GM04504 (cell line): ENCODE measurements at places on chromosomes 5 and 9.

DNA sequence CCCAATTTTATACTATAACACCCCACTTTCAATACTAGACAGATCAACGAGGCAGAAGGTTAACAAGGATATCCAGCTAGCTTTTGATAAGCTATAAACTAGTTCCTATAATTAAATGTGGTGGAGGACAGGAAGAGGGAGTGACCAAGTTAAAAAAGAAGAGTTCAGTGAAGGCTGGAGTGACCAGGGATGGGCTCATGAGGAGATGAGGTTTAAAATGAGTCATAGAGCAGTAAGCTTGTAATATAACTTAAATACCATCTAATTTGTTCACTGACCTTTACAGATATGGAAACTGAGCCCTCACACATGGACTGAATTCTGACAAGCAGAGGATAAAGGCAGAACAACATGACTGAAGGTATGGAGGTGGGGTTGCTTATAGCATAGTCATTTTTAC is 284.5 kb downstream of the SPATA31D1 start:
- DNase-seq: no peak

- peak; percentile 61 for DNase-seq
These were observed 92.8 kb upstream of the CCDC112 start for GRCh38 chr5:115389034-115389798.

- no peak for DNase-seq
These were observed 24.7 kb upstream of the TMEM250 start for GRCh38 chr9:136143215-136144001.

- DNase-seq: no peak
These were observed 110.6 kb downstream of the ADAMTS16 start for GRCh38 chr5:5250758-5251157.

GRCh38 chr5:75336615-75337336 is at the start of gene HMGCR:
Gene HMGCR, plus strand, starts transcription at chr5:75337220. Its CDS starts 5,386 bp downstream, at chr5:75342606.
- peak; percentile 99 for DNase-seq

DNA sequence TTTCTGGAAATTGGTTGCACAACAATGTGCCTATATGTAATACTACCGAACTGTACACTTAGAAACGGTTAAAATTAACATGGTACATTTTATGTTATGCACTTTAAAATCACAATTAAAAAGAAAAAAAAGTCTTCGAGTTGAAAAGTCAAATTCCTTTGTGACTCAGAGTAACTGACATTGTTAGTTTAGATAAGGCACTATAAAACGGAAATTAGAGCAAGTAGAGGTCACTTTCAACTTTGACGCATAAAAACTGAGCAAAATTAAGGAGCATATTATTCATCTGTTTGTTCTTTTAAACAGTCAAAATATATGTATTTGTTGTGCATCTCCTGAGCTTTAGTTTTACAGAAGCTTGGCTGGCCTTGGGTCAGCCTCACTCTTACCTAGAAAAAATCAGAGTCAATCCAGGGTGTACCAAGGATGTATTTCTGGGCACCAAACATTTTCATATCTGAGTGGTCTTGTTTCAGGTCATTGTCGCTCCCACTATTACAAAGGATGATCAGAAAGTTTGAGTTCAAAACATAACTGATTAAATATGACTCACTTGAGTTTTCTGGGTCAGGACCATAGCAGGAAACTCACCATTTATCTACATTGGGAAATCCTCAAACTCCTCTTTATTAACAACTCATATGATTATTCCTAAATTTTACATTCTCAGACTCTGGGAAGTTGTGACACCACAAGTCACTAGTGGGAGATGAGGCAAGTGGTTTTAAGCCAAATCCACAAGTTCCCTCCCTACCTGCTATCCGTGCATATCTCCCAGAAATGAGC is 160.6 kb downstream of the CCDC192 start:
- DNase-seq: no peak

- no peak for DNase-seq
These were observed 22.4 kb upstream of the THG1L start for GRCh38 chr5:157708866-157709265.

DNA sequence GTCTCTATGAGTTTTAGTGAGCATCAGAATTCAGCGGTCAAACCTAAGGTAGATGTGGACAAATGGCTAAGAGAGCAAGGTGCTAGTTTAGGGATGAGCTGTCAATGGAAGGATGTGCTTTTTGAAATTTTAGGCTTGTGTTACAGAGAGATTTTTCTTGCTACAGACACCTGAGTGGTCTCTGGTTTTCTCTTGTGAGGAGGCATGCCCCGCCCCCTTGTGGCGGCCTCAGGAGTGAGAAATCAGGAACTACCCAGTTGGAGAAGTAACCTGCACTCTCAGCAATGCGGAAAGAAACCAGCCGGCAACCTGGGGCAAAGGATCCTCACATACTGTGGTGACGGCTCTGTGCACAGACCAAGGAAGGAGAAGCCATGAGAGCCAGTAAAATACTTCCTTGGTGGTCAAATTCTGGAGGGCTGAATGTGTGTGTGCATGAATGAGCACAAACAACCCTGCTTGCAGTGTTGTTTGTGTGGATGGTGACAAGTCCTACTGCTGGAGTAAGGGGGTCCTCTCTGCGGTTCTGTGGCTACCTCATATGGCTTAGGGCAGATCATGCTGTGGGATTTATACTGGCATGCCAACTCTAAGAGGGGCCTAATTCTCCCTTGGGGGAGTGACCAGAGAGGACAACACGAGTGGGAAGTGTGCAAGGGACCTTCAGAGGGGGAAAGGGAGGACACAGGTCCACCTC is 16.7 kb upstream of the HSD17B4 start:
- DNase-seq: no peak

DNA sequence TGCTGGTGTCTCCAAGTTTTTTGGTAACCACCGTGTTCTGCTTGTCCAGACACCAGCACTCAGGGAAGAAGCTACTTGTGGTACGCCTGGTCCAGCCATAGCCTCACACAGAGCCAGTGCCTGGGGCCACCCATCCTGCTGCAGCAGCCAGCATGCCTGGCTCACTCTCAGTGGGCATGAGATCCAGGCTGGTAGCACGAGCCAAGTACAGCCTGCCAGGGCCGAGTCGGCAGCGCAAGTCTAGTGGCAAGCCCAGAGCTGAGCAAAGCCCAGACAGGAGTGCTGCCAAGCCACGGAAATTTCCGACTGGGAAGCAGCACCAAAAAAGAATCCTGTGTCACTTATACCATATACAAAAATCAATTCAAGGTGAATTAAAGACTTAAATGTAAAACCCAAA is 36.3 kb upstream of the FBXL17 start:
- no peak for DNase-seq

DNA sequence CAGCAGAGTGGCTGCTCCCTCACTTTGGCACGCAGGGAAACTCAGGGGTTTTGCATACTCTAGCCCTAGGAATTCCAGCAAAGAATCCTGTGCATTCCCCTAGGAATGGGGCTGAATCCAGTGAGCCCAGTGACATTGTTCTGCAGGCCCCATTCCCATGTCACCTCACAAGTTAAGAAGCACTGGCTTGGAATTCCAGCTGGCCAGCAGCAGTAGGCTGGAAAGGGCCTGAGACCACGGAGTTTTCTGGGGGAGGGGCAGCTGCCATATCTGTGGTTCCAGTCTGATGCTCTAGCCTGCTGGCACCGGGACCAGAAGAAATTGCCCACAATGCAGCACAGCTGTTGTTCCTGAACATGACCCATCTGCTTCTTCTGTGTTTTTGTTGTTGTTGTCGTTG is 217.6 kb upstream of the DMRTA1 start:
- no peak for DNase-seq
